Osteoblast (primary cell): ENCODE measurements at places on chromosomes 7 and 10. TPM values are rescaled to one million over a fixed set of nuclear protein-coding genes. Genes with fewer than 3 reads are reported as not detected.

SEMA3C gene
- 388 and 421 TPM in 2 replicates for total RNA-seq

BHLHA15 gene
- total RNA-seq: not detected in 2 replicates

MET gene
- total RNA-seq: 55.0 and 61.9 TPM in 2 replicates

CNPY1 gene
- not detected in 2 replicates for total RNA-seq

PKD1L1 gene
- total RNA-seq: under 0.01 TPM in 2 replicates

DNA sequence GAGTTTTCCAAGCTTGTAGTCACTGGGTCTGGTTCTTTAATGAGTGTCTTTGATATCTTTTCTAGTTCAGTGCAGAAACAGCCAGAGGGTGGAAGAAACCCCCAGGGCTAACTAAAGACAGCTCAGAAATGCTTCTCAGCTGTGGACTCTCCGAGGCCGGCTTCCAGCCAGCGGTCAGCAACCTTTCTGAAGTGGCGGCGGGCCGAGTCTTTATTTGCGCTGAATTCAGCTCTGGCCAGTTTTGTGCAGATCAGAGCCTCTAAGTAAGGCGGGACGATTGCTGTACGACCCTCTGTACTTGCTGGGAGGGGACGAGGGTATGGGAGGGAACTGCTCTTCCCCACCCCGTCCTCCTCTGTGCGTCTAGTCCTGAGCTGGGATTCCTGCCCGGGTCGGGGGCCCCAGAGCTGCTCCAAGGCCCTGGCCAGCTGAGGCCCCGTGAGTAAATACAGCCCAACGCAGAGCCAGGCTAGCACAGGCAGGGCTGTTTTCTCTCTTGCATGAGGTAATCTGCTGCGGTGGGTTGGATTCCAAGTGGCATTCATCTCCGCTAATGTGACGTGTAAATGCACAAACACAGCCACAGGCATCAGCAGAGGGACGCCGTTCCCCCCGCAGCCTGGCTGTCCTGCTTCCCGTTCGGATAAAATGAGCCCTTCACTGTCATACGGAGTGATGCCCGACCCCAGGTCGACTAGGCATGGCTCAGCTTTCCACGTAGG is 159.8 kb downstream of the PIP4K2A start:
- H3K27ac ChIP-seq: peak overlapping the region; percentile 44
- peak; percentile 80 for DNase-seq
- H3K27me3 ChIP-seq: no peaks in the 10 kb centered on the region
- peaks cover 4% of the 10 kb centered on the region for H3K4me1 ChIP-seq

GRCh38 chr10:53839440-53840039 is 961.5 kb downstream of the PCDH15 start:
- H3K4me3 ChIP-seq: no peak overlapping the region
- no peaks in the 10 kb centered on the region for H3K4me1 ChIP-seq
- H3K36me3 ChIP-seq: no peaks in the 10 kb centered on the region
- DNase-seq: no peak
- no peak overlapping the region for H3K27ac ChIP-seq
- no peaks in the 10 kb centered on the region for H3K27me3 ChIP-seq

DNA sequence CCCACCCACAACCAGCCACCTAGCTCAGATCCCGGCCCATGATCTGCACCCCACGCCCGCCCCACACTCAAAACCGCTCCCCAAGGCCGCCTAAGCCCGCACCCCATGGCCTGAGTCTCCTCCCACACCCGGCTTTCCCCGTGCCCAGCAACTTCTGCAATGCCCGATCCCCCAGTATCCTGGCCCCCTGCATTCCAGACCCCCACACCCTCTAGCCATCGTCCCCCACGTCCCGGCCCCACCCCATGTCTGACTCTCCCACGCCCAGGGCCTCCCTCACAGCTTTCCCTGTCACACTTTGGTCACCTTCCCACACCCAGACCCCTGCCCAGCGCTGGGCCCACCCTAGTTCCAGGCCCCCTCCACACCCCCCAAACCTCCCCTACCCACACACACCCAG is 20.1 kb upstream of the FXYD4 start:
- H3K4me3 ChIP-seq: no peak overlapping the region
- no peaks in the 10 kb centered on the region for H3K36me3 ChIP-seq
- no peak overlapping the region for H3K27ac ChIP-seq
- DNase-seq: peak; percentile 21
- peaks cover 8% of the 10 kb centered on the region for H3K4me1 ChIP-seq

DNA sequence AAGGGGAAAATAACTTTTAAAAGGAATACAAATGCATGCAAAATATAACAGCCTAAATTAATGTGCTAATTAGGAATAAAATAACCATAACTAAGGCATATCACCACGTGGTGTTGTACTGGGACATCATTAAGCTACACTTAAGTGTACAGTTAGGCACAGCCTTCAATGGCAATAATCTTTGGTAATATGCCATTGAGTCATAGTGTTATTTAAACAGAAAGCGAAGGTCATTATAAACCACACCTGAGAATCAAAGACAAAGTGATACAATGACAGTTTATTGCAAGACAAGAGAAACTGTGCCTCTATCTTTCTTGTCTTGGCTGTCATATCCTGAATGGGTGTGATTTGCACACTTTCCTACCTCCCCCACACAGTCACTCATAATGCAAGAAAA is 30.5 kb upstream of the AUTS2 start:
- no peaks in the 10 kb centered on the region for H3K27me3 ChIP-seq
- no peak overlapping the region for H3K27ac ChIP-seq
- no peak for DNase-seq
- H3K4me3 ChIP-seq: no peak overlapping the region

- H3K27ac ChIP-seq: no peak overlapping the region
- DNase-seq: no peak
- no peaks in the 10 kb centered on the region for H3K4me1 ChIP-seq
- H3K36me3 ChIP-seq: peaks cover 68% of the 10 kb centered on the region
Measured at GRCh38 chr10:127034790-127035189, 129.6 kb downstream of the DOCK1 start.

- H3K36me3 ChIP-seq: peaks cover 4% of the 10 kb centered on the region
- no peak overlapping the region for H3K4me3 ChIP-seq
- no peak overlapping the region for H3K27ac ChIP-seq
- H3K27me3 ChIP-seq: no peaks in the 10 kb centered on the region
Measured at GRCh38 chr10:102761981-102762380, 18.2 kb downstream of the WBP1L start.

- H3K4me1 ChIP-seq: no peaks in the 10 kb centered on the region
- H3K4me3 ChIP-seq: no peak overlapping the region
- H3K27me3 ChIP-seq: no peaks in the 10 kb centered on the region
- no peaks in the 10 kb centered on the region for H3K36me3 ChIP-seq
- peak; percentile 27 for DNase-seq
- H3K27ac ChIP-seq: no peak overlapping the region
Measured at GRCh38 chr7:95840953-95841950, 68.9 kb downstream of the DYNC1I1 start.

GRCh38 chr7:138025215-138026186 is 23.6 kb upstream of the CREB3L2 start:
- no peaks in the 10 kb centered on the region for H3K4me1 ChIP-seq
- no peak overlapping the region for H3K4me3 ChIP-seq
- H3K27ac ChIP-seq: no peak overlapping the region
- DNase-seq: no peak
